Psoas muscle (tissue), 8 donors: ENCODE measurements at places on chromosomes 12 and 14.
A peak's percentile ranks its signal among the peaks of the same experiment; 100 is the strongest.

DNA sequence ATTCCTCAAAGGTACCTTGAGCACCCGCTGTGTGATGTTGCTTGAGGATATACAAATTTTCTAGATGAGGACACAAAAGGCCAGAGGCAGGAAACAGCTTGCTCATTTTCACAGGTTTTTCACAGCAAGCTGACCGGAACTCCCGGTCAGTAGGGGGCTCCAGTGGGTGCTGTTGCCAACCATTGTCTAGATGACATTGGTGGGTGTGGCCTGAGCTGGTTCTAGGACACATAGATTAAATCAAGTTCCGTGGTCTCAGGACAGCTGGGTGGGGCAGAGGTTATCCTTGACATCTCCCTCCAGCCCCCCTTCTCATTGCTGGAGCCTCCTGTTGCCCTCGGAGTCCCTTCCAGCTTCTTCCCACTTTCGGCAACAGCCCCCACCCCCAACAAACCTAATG lies 153.6 kb upstream of the FKBP4 start:
- no peak for DNase-seq

GRCh38 chr12:45458238-45458637 lies 242.3 kb downstream of the ANO6 start:
- DNase-seq, result no peak

DNA sequence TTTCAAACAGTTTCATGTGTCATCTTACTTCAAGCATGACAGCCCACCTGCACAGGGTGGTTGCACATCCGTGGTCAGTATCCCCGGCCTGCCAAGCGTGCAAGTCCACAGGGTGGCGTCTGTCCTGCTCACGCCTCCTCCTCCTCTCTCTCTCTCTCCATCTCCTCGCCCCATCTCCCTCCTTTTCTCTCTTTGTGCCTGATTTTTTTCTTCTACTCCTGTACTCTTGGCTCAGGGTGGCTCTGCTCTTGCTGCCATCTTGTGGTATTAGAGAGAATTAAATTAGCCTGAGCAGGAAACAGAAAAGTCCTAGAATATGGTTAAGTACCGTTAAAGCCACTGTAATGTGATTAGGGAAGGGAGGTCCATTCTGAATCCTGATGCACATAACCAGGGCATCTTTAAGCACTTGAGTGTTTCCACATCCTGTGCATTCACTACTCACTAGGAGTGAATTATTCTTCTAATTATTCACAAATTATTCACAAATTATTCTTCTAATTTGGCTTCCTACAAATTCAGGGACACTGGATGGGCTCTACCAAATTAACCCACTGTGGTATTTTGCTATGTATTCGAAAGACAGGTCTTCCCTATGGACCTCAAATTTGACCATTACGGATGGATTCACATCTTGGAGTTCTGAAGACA lies 25.5 kb upstream of the DTX1 start:
- no peak for DNase-seq

GRCh38 chr14:105395538-105395854 lies 2.8 kb upstream of the TEX22 start:
- no peak for DNase-seq

DNA sequence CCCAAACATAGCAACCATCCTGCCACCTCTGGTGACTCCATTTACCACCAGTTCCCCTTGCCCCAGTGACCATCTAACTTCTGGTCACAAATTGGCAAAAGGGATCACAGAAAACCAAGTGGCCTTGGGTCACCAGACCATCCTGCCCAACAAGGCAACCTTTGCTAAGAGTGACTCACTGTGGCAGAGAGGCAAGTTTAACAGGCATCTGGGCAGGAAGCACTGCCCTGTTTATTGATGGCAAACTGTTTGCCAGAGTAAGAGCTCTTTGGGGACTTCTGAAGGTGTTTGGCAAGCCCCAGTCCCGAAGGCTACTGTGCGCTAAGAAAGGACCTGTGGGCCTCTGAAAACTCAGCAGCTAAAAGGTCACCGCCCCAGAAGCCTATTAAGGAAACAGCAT lies 28.2 kb upstream of the TMEM233 start:
- DNase-seq, result no peak

- DNase-seq, result no peak
Observed at GRCh38 chr12:6644903-6645302, 2.3 kb downstream of the ACRBP start.

DNA sequence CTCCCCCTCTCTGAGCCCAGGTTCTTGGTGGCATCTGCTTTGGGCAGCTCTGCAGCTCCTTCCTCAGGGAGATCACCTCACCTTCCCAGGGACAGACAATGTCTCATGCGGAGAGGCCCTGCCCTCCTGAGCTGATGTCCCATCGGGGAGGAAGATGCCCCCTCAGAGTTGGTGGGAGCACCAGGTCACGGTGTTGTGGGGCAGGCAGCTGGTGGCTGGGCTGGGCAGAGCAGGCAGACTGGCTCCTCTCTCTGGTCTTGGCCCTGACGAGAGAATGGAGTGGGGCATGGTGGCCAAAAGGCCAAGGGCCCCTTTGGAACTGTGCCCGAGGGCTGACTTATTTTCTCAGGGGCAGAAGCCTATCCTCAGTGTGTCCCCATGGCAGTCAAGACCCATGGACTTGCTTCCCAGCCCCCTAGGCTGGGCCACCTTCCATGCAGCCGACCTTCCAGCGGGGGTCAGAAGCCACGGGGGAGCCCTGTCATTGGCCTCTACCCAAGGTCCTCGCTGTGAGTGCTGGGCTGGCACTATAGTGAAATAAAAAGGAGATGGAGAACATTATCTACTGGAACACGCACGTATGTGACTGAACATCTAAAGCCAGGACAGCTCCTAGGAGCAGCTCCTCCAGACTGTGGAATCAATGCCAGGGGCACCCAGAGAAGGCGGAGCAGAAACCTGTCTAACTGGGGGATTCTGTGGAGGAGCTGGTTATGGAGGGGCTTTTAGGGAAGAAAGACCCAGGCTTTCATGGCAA lies 21.9 kb downstream of the PPP2R5C start:
- DNase-seq, result no peak

GRCh38 chr12:122349078-122349477 lies 73.4 kb downstream of the CLIP1 start:
- DNase-seq, result no peak

- no peak for DNase-seq
Observed at GRCh38 chr14:75289840-75290388, 11.3 kb downstream of the FOS start.

DNA sequence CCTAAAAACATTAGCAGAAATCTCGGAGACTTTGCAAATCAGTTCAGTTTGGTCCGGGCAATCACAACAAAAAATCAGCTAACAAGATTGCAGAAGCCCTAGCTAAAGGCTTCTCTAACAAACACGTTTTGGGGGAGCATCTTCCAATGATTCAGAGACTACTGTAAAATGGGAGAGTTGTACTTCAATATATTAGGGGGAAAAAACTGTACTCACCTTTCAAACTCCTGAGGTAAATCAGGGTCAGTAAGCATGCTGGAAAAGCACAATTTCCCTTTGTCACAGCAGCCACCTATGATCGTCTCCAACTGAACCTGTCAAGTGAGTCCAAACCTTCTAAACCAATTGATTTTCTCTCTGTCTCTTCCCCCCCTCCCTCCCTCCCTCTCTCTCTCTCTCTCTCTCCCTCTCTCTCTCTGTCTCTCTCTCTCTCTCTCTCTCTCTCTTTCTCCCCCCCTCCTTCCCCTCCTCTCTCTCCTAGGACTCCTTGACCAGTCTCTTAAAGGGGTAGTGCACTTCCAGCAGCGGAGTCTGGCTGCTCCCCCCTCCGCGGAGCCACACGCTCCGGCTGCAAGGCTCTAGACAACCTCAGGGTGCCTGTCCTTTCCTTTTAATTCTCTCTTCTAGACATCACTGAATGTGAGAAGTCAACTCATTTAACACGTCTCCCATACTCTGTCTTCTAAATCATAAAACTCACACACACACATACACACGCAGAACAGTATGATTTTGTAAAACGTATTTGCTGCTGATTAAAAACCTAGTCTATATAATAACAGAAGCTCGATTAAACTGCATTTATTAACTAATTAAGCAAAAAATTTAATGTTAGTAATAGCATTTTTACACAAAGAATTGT lies at the start of gene SOX5:
SOX5 (minus strand) TSS at position 323 of the 862 bp plus-strand sequence; CDS start at position 254, 69 bp downstream.
- peak; percentile 53 for DNase-seq

DNA sequence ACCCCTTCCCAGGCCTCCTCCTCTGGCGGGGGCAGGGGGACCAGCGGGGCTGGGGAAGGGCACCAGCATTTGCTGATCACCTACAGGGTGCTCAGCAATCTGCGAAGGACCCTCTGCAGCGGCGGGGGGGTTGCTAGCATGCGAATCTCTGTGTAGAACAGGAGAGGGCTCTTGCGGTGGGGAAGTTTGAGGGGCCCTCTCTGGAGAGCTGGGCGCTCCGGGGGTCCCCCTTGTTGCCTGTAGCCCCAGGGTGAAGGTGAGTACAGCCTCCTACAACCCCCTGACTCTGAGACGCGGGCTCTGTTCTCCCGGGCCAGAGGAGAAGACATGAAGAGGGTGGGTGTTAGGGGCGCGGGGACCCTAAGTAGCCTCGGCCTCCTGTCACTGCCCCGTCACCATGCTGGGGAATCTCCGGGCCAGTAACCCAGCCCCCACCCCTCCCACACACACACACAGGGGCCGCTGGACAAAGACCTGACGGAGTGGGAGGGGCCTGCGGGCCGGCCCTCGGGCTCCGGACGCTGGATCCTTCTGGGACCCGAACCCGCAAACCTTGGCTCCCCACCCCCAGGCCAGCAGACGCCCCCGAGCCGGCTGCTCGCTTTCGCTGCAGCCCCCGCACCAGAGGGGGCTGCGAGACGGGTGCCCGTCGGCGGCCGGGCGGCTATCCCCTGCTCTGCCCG lies 734 bp downstream of the FIGNL2 start:
- DNase-seq, result peak; percentile 32

- no peak for DNase-seq
Observed at GRCh38 chr14:89618330-89618708, 201.3 kb upstream of the FOXN3 start.

DNA sequence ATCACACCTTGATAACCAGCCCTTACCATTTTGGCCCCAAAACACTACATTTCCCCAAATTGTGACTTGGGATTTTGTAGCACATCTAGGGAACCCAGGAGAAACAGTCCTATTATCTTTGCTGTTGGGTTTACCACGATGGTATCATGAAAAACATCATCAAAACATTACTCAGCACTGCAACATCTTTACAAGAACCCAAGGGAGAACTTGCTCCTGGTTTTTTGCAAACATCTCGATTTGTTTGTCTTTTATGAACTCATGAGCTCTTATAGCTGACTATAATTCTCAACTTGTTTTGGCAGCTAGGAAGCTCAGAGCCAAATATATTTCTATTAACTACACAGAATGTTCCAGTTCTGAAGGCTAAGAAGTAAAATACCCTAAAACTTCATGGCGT lies 65.7 kb downstream of the TBX5 start:
- no peak for DNase-seq
